ENCODE measurements at places on chromosomes 7 and 10. TPM values are rescaled to one million over a fixed set of nuclear protein-coding genes. Genes with fewer than 3 reads are reported as not detected.

The HMX2 gene
- total RNA-seq, result not detected

The CCDC172 gene
- not detected for total RNA-seq

The TRPV5 gene
- not detected for total RNA-seq

The CFAP43 gene
- total RNA-seq, result 0.25 TPM

The OR2A25 gene
- total RNA-seq, result not detected

The SDK1 gene
- 16.7 TPM for total RNA-seq

The LEP gene
- 7.4 TPM for total RNA-seq

The ERVW-1 gene
- not detected for total RNA-seq

- no peaks in the 10 kb centered on the region for H3K36me3 ChIP-seq
- no peak overlapping the region for H3K4me3 ChIP-seq
- H3K27ac ChIP-seq, result no peak overlapping the region
- H3K27me3 ChIP-seq, result no peaks in the 10 kb centered on the region
- DNase-seq, result no peak
These were observed 131.3 kb upstream of the NPVF start for GRCh38 chr7:25359471-25360059.

DNA sequence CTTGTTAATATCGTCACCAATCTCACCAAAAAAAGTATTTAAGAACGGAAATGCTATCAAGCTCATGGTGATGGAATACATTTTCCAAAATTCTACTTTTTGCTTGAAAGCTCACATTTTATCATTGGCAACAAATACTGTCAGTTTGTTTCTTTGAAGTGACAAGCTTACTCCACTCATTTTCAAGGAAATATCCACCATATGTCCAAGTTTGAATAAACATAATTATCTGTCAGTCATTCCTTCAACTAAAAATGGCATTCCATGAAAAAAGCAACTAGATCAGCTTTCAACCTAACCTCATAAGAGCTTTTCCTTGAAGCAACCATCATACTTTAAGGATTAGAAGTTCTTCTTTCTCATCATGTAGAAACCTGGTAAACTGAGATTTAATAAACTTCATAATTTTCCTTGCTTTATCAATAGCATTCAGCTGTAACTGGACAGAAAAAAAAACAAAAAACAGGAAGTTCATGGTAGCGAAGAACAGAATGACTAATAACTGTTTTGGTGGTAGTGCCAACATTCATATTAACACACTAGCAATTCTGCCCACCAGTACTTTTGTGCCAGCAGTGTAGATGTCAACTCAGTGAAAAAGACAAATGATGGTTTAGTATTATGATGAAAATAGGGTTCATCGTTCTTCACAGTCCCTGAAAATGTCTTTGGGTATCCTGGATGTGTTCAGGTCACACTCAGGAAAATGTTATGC, 764.9 kb downstream of the GRM8 start:
- H3K36me3 ChIP-seq, result no peaks in the 10 kb centered on the region
- H3K4me3 ChIP-seq, result no peak overlapping the region
- H3K27me3 ChIP-seq, result no peaks in the 10 kb centered on the region

GRCh38 chr7:49669692-49670260, 103.7 kb upstream of the VWC2 start:
- H3K4me3 ChIP-seq, result no peak overlapping the region
- DNase-seq, result no peak
- no peaks in the 10 kb centered on the region for H3K36me3 ChIP-seq
- H3K27ac ChIP-seq, result no peak overlapping the region

DNA sequence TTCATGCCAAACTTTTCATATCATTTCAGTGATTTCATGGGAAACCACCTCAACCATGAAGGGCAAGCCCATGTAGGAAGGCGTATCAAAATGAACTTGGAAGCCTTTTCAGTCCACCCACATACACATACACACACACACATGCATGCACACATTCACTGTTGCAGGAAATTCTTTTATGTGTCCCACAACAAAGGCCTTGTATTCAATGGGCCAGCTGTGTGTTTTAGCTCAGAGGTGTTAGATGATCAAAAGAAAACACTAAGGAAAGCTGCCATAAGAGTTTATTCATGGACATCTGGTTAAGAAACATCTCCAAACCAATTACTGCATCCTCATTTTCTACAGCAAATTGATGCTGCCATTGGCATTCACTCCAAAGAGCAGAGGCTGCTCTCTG, 74.4 kb upstream of the STK17A start:
- H3K36me3 ChIP-seq, result no peaks in the 10 kb centered on the region
- H3K27ac ChIP-seq, result no peak overlapping the region
- no peak for DNase-seq
- no peaks in the 10 kb centered on the region for H3K4me1 ChIP-seq
- H3K27me3 ChIP-seq, result no peaks in the 10 kb centered on the region
- no peak overlapping the region for H3K4me3 ChIP-seq

DNA sequence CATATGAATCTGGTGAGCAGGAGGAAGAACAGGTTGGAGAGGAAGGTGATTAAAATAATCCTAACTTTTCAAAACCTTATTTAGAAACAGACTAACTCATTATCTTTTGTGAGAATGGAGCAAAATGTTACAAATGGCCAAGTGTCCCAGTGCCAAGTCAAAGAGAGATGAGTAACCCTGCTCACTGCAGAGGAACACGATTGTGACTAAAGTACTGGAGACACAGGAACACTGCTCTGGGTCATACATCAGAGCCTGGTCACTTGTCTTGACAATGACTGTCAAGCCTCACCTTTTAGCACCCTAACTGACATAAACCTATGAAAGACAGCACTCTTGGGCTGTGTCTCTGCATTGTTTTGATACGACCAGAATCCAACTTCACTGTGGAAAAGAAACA, 108.8 kb downstream of the SGMS1 start:
- peaks cover 33% of the 10 kb centered on the region for H3K4me1 ChIP-seq
- no peak overlapping the region for H3K27ac ChIP-seq
- no peak for DNase-seq
- H3K4me3 ChIP-seq, result no peak overlapping the region
- no peaks in the 10 kb centered on the region for H3K27me3 ChIP-seq

- H3K36me3 ChIP-seq, result no peaks in the 10 kb centered on the region
- no peaks in the 10 kb centered on the region for H3K27me3 ChIP-seq
- H3K27ac ChIP-seq, result no peak overlapping the region
- no peak overlapping the region for H3K4me3 ChIP-seq
- no peaks in the 10 kb centered on the region for H3K4me1 ChIP-seq
These were observed 104.9 kb downstream of the PPP1R17 start for GRCh38 chr7:31791881-31792280.

GRCh38 chr10:50972591-50972990, 87.2 kb upstream of the A1CF start:
- DNase-seq, result no peak
- no peak overlapping the region for H3K27ac ChIP-seq
- no peaks in the 10 kb centered on the region for H3K4me1 ChIP-seq
- H3K36me3 ChIP-seq, result no peaks in the 10 kb centered on the region
- H3K27me3 ChIP-seq, result no peaks in the 10 kb centered on the region

DNA sequence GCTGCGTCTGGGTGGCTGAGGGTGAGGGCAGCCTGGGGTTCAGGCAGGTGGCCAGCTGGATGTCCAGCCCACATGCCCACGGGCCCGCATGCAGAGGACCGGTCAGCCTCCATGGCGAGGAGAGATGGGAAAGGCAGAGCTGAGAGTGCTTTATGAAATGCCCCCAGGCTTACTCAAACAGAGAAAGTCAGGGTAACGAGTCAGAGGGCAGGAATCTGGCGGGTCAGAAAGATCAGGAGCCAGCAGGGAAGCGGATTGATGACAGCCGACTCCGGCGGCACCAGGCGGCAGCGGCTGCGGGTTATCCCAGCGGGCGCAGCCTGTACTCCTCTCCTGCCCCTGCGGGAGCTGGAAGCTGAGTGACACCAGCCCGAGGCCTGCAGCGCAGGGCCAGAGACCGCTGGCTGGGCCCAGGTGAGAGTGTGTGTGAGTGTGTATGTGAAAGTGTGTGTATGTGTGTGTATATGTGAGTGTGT, 13.4 kb downstream of the SLC13A4 start:
- no peaks in the 10 kb centered on the region for H3K27me3 ChIP-seq

GRCh38 chr7:122789156-122789555, 86.4 kb upstream of the RNF148 start:
- H3K36me3 ChIP-seq, result no peaks in the 10 kb centered on the region
- H3K4me1 ChIP-seq, result no peaks in the 10 kb centered on the region
- no peak overlapping the region for H3K27ac ChIP-seq
- H3K4me3 ChIP-seq, result no peak overlapping the region
- H3K27me3 ChIP-seq, result no peaks in the 10 kb centered on the region
- no peak for DNase-seq

DNA sequence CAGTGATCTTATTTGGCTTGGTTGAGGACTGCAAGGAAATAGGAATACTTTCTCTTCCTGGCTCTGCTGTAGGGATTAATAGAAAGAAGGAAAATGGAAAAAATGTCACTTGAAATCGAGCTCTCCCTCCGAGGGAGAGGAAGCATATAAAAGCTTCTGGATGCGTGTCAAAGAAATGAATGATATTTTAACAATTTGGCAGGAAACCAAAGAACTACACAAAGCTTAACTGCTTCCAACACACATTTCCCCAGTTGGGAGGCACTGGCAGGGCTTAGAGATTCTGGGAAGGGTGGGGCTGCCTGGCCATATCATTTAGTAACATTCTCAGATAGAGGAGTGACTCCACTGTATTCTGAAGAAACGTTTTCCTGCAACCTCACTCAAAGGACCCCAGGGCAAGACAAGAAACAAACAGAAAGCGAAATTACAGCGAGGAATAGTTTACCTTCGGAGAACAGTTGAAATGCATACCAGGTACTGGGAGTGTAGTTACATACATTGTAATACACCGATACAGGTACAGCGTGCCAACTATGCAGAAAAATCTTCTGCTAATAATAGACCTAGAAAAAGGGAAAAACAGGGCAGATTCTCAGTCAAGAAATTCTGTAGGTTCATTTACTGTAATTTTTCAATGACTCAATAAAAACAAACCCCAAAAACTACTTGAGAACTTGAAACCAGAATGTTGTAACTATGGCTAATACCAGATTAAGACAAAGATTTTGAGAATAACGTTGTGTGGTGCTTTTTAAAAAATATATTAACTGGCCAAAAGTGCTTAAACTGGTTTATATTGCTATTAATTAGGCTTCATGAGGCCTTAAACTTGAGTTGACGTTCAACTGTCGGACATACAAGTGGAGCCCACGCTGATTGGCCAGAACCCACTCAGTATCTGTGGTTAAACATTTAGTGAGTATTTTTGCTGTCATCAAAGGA, 75.7 kb upstream of the ASAH2 start:
- DNase-seq, result no peak
- H3K36me3 ChIP-seq, result no peaks in the 10 kb centered on the region
- peaks cover 29% of the 10 kb centered on the region for H3K4me1 ChIP-seq
- H3K4me3 ChIP-seq, result no peak overlapping the region
- H3K27ac ChIP-seq, result peak overlapping the region; percentile 14
- no peaks in the 10 kb centered on the region for H3K27me3 ChIP-seq

- H3K4me1 ChIP-seq, result no peaks in the 10 kb centered on the region
- H3K27me3 ChIP-seq, result no peaks in the 10 kb centered on the region
- no peak overlapping the region for H3K4me3 ChIP-seq
- no peak overlapping the region for H3K27ac ChIP-seq
- DNase-seq, result no peak
These were observed 179.9 kb downstream of the PLCE1 start for GRCh38 chr10:94173594-94173993.

- no peaks in the 10 kb centered on the region for H3K4me1 ChIP-seq
- no peaks in the 10 kb centered on the region for H3K27me3 ChIP-seq
- no peak for DNase-seq
- H3K4me3 ChIP-seq, result no peak overlapping the region
- H3K36me3 ChIP-seq, result no peaks in the 10 kb centered on the region
These were observed 68.0 kb downstream of the SEPTIN14 start for GRCh38 chr7:55794527-55794926.

- H3K36me3 ChIP-seq, result no peaks in the 10 kb centered on the region
- H3K27ac ChIP-seq, result no peak overlapping the region
- H3K4me3 ChIP-seq, result no peak overlapping the region
- no peaks in the 10 kb centered on the region for H3K4me1 ChIP-seq
These were observed 218.8 kb downstream of the GPR158 start for GRCh38 chr10:25393621-25394020.

DNA sequence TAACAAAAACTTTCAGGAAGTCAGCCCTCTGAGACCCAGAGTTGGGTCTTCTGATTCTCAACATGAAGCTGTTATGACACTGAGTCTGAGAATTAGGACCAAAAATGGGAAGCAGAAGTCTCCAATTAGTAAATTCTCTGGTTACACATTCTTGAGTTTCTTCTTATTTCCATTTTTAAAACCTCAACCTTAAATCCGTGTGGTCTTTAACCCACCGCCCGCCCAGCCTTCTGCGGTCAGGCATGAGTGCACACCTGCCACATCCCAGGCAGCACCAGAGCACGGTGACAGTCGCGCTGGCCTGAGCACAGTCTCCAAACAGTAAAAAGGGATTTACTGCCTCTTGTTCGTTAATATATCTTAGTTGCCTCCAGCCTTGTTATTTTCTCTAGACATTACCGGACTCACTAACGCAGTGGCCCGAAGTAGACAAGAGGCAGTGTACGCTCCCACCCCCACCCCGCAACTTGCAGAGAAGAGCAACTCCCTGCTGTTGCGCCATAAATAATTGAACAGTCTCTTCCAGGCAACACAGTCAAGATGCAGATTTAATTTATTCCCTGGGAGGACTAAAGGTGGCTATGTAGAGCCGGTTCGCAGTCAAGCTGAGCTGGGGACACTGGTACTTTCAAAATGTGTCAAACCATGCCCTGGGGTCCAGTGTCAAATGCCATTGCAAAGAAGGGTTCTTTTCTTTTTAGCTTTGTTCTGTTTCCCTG, 147.0 kb upstream of the CELF2 start:
- H3K27me3 ChIP-seq, result no peaks in the 10 kb centered on the region
- no peaks in the 10 kb centered on the region for H3K36me3 ChIP-seq
- H3K4me1 ChIP-seq, result peaks cover 26% of the 10 kb centered on the region
- H3K27ac ChIP-seq, result peak overlapping the region; percentile 20

DNA sequence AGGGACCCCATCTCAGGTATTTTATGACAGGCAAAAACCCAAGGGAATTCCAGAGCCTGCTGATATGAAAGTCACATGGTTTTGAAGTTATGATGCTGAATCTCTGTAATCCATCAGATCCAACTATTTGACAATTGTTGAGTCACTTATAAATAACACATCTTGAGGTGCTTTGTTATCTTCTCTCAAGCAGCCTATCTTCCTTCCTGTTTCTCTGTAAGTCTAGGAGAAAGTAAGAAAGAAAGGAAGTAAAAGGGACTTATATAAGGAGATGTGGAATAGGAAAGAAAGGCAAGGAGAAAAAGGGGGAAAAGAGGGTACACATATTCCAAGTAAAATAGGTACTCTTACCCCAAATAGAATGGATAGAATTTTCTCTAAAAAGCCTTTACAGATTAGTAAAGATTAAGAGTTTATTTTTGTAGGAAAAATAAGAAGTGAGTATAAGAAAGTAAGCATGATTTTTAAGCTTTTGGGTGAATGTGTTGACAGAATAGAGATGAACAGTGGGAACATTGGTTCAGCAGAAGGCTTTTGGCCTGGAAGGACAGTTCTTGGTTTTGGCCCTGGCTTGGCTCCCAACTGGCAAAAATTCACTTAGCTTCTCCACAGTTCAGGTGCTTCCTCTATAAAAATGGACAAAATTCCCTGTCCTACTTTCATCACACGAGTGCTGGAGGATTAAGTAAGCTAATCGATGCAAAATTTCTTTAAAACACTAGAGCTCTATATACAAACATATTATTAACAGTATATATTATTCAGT, 39.6 kb upstream of the ANK3 start:
- H3K4me1 ChIP-seq, result peaks cover 4% of the 10 kb centered on the region
- H3K27ac ChIP-seq, result no peak overlapping the region
- H3K4me3 ChIP-seq, result no peak overlapping the region
- no peaks in the 10 kb centered on the region for H3K36me3 ChIP-seq
- no peak for DNase-seq
- H3K27me3 ChIP-seq, result no peaks in the 10 kb centered on the region

GRCh38 chr10:76479103-76479790, 1047.8 kb downstream of the LRMDA start:
- no peaks in the 10 kb centered on the region for H3K4me1 ChIP-seq
- H3K27ac ChIP-seq, result no peak overlapping the region
- H3K27me3 ChIP-seq, result no peaks in the 10 kb centered on the region
- no peak overlapping the region for H3K4me3 ChIP-seq
